ENCODE measurements at places on chromosomes 1 and 21. TPM values are rescaled to one million over a fixed set of nuclear protein-coding genes. Genes with fewer than 3 reads are reported as not detected.

CFHR2 gene
- not detected for total RNA-seq

CSMD2 gene
- not detected for total RNA-seq

FNDC10 gene
- total RNA-seq, result 1.2 TPM

BMP8B gene
- total RNA-seq, result 0.31 TPM

SLC26A9 gene
- not detected for total RNA-seq

LCE1F gene
- total RNA-seq, result not detected

SELL gene
- total RNA-seq, result 337 TPM

GMEB1 gene
- 15.0 TPM for total RNA-seq

ADAMTS1 gene
- 2.2 TPM for total RNA-seq

TAL1 gene
- 10.8 TPM for total RNA-seq

DNAJC28 gene
- total RNA-seq, result not detected

SELE gene
- not detected for total RNA-seq

CCDC17 gene
- 2.6 TPM for total RNA-seq

All from mononuclear cell (primary cell).